G401 (cell line): ENCODE measurements at places on chromosomes 7 and 10.

GRCh38 chr10:71831646-71832552, 19.2 kb downstream of the PSAP start:
- DNase-seq: no peak

GRCh38 chr10:122849900-122850605, 4.4 kb upstream of the CUZD1 start:
- DNase-seq: no peak

DNA sequence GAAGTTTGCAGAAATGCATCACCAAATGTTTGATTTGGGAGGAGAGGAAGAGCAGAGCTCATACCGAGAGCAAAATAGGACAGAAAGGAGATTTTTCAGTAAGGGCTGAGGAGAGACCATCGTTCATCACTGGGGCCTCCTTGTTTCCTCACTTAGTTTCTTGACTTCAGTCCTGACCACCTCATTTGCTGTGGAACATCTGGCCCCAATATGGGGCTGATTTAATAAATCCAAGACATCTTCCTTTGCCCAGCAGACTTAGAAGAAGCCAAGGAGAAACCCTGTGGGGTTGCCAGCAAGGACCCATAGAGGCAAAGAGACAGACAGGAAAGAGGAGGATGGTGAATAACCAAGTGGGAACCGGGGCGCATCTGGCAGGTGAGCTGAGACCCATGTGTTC, 60.4 kb downstream of the CHST3 start:
- no peak for DNase-seq

- no peak for DNase-seq
Observed at GRCh38 chr7:128701062-128701785, 29.1 kb downstream of the GARIN1A start.

DNA sequence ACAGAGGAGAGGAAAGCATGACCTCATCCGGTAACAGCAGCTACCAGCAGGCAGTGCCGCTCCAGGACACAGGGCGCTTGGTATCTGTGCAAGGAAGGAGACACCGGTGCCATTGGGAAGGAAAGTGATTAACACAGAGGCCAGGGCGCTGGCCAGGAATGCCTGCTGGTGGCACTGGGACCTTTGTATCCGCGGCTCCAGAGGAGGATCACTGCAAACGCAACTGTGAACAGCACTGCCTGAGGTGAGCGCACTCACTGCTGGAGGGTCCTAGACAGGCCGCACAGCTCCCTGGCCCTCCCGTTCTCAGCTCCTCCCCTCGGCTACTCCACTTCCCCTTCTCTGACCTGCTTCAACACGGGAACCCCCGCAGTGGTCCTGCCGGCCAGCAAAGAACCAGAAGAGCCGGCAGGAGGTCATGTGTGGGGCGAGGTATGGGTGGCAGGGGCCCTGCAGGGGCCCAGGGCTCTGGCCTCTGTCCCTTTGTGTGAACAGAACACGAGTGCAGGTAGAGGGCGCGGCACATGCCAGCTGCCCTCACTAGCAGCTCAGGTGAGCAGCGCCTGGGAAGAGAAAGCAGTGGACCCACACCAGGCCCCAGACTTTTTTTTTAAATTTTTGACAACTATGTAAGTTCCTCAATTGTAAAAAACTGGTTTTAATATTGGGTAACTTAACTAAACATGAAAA, 107.6 kb downstream of the VIPR2 start:
- DNase-seq: no peak

GRCh38 chr7:1364068-1364905, 95.0 kb downstream of the MICALL2 start:
- DNase-seq: no peak

GRCh38 chr7:141641876-141642275, 60.1 kb downstream of the DENND11 start:
- no peak for DNase-seq

DNA sequence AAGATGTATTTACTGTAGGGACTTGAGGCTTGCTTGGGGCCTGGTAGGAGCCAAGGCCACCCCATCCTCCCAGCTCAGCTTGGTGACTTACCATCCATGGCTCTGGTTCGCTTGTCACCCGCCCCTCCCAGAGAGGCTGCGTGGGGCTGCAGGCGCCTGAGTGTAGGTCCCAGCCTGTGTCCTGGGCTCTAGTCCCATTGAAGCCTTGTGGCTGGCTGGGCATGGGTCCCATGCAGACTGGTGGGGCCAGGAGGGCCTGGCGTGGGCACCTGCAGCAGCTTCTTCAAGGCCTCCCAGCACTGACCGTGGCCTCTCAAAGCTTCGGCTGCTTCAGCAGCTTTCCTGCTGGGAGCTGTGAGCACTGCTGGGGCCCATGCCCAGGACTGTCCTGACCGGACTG, 118.1 kb downstream of the INPP5A start:
- no peak for DNase-seq
